ENCODE measurements at places on chromosomes 2 and 18.

- no peak for DNase-seq
These were observed 188.0 kb downstream of the RTP5 start for GRCh38 chr2:242057379-242058040.

DNA sequence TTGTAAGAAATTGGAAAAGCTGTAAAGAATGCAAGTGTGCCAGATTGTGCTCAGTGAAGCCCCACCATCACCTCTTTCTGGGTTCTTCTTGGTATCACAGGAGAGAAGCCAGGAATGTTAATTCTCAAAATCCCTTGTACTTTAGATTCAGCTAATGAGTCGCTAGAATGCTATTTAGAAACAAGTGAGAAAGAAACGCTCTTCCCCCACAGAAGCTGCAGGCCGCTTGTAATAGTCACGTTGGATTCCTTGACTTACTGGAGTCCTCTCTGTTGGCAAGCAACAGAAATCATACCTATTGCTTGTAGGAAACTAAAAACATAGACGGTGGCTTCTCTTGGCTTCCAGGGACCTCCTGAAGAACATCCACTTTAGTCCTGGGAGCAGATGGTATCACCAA lies 375.6 kb upstream of the LRATD1 start:
- DNase-seq: no peak

DNA sequence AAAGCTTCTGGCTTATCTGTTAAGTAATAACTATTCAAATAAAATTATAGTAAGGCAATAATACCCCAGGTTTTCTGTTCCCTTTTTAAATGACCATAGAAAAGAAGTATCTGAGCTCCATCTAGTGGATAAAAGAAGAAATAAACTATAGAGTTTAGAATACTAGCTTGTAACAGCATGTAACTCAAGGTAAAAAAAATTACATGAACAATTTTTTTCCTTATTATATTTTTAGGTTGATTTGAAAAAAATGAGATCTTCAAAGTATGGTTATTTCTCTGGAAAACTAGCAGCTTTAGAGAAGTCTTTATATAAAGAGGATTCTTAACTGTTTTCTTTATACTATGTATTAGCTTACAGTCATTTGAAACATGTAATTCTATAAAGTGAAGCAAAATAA lies 58.1 kb downstream of the NCKAP1 start:
- DNase-seq: no peak

GRCh38 chr2:170148161-170148560 lies 29.8 kb upstream of the MYO3B start:
- no peak for DNase-seq

GRCh38 chr2:88227446-88227845 lies 57.3 kb downstream of the THNSL2 start:
- DNase-seq: no peak

DNA sequence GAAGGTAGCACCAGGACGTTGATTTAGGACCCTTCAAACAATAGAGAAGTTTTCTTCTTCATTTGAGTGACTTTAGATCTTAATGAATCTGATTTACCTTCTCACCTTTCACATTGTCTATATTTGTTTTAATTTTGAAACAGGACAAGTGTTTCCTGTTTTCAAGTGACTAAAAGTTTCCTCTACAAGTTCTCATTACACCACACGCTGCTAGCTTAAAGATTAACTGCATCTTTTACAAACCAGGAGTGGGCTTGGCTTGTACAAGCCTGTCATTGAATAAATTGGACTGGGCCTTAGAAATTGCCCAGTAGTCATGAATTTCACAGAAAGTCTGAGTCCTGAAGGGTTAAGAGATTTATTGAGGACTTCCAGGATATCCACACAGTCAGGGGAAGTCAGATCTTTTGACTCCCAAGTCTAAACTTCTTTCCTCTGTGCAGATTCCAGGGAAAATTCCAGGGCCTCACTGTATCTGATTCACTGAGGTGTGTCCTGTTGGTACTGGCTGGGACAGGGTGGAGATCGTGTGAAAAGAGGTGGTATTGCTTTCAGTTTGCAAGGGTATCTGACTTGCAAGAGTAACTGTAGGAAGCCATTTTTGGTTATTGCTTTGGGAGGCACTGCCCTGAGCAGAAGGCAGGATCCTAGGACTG lies 3.4 kb downstream of the SGPP2 start:
- DNase-seq: no peak

GRCh38 chr2:10432311-10433181 lies 15.6 kb downstream of the ODC1 start:
- no peak for DNase-seq

DNA sequence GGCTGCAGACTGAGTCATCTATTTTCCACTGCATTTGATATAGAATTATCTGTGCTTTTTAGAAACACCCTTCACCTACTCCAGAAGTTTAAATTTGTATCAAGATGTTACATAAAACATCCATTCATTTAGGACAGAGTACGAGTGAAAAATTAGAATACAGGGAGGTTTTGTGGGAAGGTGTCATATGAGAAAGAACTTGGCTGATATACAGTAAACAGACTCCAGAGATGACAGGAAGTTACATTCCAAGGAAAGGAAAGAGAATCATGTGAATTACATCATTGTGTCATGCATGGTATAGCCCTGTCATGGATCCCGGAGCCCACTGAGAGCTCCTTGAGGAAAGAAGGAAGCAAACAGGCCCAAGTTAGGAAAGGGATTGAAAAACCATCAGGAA lies 341.5 kb upstream of the PKDCC start:
- no peak for DNase-seq

DNA sequence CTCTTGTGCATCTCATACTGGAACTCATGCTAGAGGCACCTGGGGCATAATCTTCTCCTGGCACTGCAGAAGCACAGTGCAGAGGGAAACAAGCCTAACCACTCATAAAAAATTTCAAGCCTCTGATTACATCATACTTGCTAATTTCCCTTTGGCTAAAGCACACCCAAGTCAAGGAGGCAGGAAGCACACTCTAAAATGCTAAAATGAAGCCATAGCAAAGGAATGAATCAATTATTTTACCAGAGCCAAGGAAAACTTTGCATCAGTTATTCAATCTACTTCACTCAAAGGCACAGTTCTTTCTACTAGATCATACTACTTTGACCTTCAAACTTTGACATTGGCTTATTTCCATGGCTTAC lies 79.6 kb upstream of the SPOPL start:
- no peak for DNase-seq

DNA sequence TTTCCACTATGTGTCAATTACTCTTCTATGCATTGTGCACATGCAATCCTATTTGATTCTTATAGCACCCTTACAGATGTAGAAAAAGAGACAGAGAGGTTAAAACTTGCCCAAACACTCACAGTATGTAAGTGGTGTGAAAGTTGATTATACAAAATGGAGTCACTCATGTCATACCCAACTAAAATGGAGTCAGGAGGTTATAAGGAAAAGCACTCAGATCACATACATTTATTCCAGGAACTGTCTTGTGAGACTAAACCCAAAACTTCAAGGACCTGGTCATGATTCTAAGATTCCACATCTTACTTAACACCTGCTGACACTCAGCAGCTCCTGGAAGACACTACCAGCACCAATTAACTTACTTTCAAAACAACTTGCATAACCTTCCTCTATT lies 802.6 kb downstream of the MBD2 start:
- no peak for DNase-seq

- DNase-seq: no peak
These were observed 66.6 kb downstream of the MTCL1 start for GRCh38 chr18:8771930-8772329.

- no peak for DNase-seq
These were observed 128.0 kb upstream of the CD302 start for GRCh38 chr2:159925975-159926374.

DNA sequence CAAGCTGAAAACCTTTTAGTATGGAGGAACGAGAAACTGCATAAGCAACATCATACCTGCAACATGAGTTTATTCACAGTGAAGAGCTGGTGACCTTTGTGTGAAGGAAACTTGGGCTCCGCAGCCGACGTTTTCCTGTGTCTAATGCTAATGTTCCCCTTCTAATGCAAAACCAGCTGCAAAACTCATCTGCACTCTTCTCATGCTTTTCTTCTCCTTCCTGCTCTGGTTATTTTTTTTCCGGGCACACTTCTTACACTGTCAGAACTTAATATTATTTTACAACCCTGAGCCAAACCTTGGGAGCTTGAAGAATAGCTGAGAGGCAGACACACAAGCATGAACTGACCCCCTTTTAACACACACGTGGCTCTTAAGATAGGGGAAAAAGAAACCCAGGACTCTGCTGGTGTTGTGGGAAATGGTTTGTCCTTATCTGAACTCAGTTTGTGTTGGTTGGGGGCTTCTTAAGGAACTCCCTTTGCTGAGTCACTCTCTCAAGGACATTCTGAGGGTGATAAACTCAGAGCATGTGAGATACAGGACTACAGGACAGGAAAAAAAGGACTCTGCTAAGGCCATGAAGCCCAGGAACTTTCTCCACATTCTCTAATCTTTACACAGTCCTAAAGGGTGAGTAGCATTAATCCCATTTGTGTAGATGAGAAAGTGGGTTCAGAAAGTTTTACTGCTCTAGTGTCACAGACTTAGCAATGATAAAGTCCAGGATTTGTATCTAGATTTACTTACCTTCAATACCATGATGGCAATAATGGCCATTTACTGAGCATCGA lies 439.3 kb upstream of the TRIB2 start:
- DNase-seq: no peak

- DNase-seq: no peak
These were observed 92.3 kb upstream of the THUMPD2 start for GRCh38 chr2:39871291-39871761.

Measured in stimulated activated CD4-positive, alpha-beta T cell treated with anti-CD3 and anti-CD28 coated beads, Interleukin-12 subunit alpha, Interleukin-12 subunit beta, amount 100 ng/mL, for 4 hours (primary cell).